ENCODE measurements at places on chromosomes 7 and 10.

GRCh38 chr7:66662646-66663264 lies 34.1 kb downstream of the KCTD7 start:
- DNase-seq: no peak

GRCh38 chr7:17315974-17316373 lies 17.5 kb downstream of the AHR start:
- DNase-seq: no peak

DNA sequence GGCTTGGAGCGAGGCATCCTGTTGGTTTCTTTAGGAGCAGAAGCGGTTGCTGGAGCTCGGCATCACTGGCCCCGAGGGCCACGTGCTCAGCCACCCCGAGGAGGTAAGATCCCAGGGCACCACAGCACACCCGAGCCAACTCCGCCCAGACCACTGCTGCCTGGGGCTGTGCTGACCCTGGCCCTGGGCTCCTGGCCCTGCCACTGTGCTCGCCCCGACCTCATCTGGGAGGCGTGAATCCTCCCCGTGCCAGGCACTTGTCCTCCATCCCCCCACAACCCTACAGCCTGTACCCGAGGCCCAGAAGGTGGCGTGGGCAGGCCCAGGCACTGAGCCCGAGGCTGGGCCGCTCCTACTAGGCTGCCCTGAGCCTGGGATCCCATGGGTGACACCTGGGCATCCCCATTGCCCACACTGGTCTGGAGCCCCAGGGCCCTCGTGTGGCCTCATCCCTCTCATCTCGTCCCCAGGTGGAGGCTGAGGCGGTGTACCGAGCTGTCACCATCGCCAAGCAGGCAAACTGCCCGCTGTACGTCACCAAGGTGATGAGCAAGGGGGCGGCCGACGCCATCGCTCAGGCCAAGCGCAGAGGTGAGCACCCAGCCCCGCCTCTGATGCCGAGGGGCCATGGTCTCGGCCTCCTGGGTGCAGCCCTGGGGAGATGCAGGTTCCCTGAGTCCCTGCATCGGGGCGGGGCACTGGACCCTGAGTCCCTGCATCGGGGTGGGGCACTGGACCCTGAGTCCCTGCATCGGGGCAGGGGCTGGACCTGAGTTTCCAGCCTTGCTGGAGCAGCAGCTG lies 11.8 kb downstream of the DPYSL4 start:
- DNase-seq: no peak

- no peak for DNase-seq
These were observed 52.4 kb upstream of the PFKP start for GRCh38 chr10:3014968-3015367.

DNA sequence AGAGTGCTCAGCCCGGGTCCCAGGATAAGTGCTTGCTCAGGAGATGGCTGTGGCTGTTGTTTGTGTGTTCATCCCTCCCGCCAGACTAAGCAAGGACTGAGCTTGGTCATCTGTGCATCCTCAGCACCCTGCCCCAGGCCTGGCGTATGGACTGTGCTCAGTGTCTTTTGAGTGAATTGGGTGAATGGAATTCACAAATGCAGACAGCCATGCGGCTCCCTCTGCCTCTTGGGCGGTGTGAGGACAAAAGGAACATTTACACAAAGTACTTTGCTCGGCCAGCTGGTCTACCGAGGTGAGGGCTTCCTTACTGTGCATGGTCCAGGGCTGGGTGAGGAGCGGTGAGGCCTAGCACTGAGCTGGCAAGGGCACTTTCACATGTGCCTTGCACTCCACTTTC lies 120.2 kb downstream of the CDH23 start:
- DNase-seq: no peak

- DNase-seq: no peak
These were observed 32.4 kb upstream of the SPDYE3 start for GRCh38 chr7:100275120-100275519.

DNA sequence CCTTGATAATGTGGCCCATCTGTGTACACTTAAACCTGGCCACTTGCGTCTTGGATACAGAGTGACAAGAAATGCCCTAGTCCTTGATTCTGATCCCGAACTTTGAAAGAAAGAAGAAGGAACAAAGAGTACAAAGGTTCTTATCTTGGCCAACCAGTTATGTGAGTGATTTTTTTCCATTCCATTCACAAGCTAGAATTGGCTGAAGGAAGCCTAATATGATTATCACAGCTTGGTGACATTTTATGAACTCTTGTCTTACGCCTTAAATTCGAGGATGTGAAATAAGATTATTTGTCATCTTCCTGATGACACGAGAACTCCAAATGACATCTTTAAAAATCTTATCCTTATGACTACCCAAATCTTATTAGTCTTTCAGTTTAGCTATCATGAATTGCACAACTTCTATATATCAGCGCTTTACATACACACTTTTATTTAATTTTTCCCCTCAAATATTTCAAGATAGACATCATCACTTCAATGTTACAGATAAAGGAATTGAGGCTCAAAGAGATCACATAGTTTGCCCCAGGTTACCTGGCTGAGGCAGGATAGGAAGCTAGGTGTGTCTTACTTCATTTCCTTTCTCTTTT lies 13.0 kb upstream of the SP4 start:
- DNase-seq: no peak

DNA sequence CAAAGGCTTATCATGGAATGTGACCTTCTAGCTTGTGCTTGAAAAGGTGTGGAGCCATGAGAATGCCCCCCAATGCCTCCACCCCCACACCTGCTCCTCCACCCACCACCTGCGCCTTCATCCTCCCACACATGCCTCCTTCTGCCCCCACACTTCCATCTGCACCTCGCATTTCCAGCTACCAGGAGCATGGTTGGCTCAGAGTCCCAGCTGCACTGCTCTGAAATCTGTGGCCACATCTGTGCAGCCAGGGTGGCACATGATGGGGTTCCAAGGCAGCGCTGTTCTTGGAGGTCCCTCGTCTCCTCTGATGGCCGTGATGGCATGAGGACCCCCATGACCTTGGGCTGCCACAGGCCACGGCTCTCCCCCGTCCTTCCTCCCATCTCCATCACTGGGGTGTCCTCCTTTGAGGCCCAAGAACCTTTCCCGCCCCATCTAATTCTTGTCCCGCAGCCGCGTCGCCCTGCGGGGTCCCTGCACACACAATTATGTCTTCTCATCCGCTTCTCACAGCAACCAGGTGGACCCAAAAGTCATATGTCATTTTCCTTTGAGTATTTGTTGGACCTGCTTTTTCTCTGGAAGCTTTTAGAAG lies 40.6 kb upstream of the CNPY1 start:
- DNase-seq: no peak

GRCh38 chr10:79268161-79268601 lies 79.1 kb upstream of the PPIF start:
- no peak for DNase-seq

DNA sequence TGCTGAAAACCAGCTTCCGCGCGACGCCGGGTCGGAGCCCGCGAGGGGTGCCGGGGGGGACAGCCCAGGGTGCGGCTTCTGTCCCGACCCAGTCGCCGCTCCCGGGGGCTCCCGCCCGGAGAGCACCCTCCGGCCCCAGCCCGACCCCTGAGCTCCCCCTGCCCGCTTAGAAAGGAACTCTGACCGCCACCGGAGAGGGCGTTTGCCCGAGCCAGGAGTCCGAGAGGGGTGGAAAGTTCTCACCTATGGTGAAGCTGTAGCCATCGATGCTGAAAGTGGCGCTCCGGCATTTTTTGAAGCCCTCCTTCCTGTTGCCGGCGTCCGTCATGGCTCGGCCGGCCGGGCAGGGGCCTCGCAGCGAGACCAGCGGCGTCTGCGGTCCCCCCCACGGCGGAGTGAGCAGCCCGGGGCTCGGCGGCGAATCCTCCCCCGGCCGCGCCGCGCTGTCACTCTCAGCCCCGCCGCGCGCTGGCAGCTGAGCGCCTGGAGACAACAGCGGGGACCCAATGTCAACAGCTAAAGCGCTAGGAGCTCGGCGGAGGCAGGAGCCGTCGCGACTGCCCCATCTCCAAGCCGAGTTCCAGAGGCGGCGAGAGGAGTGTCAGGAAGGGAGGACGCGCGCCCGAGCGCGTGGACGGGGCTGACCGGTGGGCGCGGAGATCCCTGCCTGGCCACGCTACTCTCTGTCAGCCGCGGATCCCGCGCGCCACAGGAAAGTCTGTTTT lies 191.6 kb downstream of the LSM5 start:
- DNase-seq: no peak

DNA sequence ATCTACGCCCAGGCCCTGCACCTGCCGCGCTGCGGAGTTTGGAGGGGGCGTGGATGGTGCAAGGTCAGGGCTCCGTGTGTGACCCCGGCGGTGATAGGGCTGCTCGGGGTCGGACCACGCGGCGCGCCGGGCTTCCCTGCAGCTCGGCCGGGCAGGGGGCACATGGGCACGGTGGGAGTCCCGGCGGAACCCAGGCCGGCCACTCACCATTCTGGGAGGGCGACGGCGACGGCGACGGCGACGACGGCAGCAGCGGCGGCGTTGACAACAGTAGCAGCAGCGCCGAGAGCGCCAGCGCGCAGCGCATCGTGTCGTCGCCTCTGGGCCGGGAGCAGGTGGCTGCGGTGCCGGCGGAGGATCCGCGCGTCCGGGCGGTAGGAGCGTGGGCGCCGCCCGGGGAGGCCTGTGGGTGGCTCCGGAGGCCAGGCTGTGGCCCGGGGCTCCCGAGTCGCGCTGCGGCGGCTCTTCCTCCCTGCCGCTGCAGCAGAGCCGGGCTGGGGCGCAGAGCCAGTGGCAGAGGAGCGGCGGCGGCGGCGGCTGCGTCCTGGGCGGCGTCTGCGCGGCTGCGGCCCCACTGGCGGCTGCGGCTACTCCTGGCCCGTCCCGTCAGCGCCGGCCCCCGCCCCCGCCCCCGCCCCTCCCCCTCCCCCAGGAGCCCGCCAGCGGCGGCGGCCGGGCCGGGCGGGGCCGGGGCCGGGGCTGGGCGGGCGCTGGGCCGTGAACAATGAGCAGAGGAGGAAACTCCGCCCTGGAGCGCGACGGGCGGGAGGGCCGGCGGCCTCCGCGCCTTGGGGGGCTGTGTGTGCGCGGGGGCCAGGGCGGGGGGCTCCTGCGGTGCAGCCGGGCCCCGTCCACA lies at the start of gene PODXL:
TSS of gene PODXL (minus strand) at position 576 of the 856 bp plus-strand sequence. CDS start at position 307, 269 bp downstream.
- DNase-seq: peak; percentile 65

GRCh38 chr10:124593431-124593985 lies 131.9 kb downstream of the LHPP start:
- DNase-seq: no peak

DNA sequence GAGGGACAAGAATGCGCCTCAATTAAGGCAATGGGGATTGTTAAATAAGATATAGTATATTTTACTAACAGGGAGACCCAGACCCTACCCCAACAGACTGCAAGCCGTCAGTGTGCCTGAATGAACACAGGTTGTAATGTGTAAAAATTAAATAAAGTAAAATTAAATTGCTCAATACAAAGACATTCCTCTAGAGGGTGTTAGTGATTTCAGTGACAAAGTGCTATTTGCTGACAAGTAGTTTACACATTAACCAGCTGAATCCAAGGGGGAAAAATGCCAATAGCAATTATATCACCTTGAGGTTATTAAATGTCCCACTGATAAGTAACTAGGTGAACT lies 110.5 kb downstream of the EBF3 start:
- DNase-seq: no peak

GRCh38 chr10:119253433-119254174 lies 46.2 kb downstream of the GRK5 start:
- no peak for DNase-seq

DNA sequence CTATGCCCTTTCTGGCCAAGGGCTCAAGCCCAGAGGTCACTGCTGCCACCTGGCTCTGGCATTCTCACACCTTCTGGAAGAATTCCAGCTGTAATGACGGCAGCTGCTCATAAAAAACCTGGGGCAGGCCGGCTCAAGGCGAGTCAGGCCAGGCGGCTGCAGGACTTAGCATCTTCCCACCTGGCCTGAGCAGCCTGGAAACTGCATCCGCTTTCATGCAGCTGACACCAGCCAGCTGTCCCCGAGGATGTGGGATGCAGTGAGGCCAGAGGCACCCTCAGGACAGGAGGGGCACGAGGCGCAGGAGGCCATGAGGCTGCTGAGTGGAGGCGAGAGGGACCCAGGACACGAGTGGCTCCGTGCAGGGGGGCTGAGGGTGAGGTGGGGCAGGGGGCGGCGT lies 47.5 kb upstream of the ADGRA1 start:
- no peak for DNase-seq

GRCh38 chr10:93751832-93752231 lies 5.9 kb upstream of the LGI1 start:
- no peak for DNase-seq

DNA sequence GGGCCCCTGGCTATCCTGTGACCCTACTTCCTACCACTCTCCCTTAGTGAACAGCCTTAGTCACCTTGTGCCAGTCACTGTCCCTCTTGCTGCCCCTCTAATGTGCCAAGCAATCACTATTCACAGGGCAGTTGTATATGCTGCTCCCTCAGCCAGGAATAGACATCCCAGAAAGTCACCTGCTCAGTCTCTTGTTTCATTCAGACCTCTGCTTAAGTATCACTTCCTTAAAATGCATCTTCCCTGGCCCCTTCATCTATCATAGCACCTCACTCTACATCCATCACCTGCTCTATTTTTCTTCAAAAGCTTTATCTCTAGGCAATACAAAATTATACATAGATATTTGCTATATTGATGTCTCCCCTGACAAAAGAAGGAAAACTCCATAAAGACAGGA lies 328.4 kb upstream of the NFE2L3 start:
- no peak for DNase-seq

- DNase-seq: no peak
These were observed 13.6 kb downstream of the MRPS33 start for GRCh38 chr7:141001122-141001521.

- DNase-seq: peak; percentile 83
These were observed 3.2 kb downstream of the CDK6 start for GRCh38 chr7:92833024-92833765.

- peak; percentile 26 for DNase-seq
These were observed 55.2 kb upstream of the GSDME start for GRCh38 chr7:24812305-24812945.

DNA sequence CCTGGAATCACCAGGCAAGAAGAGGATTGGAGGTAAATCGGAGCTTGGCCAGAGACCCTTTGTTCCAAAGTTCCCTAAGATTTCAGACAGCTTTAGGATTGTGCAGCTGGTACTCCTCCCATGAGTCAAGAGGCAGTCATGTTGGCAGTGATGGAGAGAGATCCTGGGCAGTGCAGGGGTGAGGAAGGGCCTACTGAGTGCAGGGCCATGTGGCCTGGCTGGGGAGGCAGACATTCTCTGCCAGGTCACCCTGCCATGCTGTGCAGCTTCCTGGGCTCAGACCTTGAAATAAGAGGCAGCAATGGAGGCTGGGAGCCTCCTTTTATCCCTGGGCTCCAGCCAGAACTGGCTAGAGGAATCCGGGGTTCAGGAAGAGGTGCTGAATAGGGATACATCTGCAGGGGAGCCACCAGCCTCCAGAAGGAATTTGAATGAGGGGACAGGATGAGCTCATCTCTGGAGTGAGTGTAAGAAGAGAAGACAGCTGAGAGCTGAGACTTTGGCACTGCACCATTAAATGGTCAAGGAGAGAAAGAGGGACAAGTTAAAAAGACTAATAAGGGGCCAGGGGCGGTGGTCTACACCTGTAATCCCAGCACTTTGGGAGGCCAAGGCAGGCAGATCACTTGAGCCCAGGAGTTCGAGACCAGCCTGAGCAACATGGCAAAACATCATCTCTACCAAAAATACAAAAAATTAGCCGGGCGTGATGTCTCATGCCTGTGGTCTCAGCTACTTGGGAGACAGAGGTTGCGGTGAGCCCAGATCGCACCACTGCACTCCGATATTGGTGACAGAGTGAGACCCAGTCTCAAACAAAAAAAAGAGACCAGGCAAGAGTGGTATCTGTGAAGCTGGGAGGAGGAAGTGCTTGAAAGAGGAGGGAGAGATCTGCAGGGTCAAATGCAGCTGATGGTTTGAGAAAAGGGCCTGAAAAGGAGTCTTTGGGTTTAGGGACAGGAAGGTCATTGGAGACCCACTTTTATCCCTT lies 12.0 kb downstream of the SFTPD start:
- no peak for DNase-seq

Measured in T-helper 2 cell (primary cell).